ENCODE measurements at places on chromosomes 3 and 15.

DNA sequence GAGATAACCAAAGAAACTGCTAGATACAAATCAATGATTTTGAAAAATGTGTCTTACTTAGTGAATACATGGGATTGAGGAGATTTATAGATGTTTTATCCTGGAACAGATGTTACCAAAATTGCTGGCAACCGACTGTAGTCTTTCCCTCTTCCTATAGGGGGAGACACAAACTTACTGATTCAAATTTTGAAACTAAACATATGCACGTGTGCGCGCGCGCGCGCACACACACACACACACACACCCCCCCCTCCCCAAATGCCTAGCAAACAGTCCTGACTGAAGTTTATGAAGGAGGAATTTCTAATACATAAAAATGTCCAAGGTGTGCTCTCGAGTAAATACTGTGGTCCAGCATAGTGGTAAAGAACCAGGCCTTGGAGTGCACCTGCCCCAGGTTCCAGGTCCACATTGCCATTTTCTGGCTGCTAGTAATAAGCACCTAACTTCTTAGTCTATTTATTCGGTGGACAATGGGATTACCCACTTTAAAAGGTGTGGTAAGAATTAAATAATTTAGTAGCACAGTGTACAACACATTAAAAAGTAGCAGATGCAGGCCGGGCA lies 18.5 kb upstream of the C3orf62 start:
- DNase-seq: peak; percentile 12

GRCh38 chr3:22495241-22495640 lies 707.9 kb upstream of the UBE2E2 start:
- DNase-seq: no peak

GRCh38 chr15:47900751-47901150 lies 183.4 kb downstream of the SEMA6D start:
- DNase-seq: no peak

DNA sequence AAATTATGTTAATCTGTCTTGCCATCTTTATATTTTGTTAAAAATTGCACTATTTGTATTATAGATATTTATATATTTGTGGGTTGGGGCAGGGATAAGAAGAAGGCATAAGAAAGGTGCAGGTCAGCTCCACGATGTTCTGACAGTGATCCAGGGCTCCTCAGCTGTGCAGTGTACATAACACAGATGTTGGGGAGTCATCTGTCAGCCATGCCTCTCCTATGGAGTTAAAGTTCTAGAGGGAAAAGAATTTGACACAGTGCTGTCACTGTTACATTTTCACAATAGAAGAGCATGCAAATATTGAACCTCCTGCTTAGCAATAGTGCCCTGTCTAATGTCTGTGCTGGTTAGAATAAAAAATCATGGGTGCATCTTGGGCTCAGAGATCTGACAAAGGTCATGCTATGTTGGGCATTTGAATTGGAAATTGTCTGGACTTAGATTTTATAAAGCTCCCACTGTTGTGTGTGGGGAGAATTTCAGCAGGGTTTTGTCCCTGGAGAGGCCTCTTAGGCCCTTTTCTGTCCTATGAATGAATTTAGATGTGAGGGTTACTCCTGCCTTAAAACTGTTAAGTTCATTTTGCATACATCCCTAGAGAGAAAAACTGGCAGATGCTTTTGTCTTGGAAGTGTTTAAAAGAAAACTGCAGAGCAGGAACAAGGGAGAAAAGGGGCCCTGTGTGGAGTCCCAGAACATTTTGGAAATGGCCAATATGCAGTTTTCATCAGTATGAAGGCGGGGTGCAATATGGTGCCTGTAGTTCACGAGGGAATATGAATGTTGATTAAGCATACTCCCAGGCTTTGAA lies 20.4 kb downstream of the CDIN1 start:
- DNase-seq: peak; percentile 56

DNA sequence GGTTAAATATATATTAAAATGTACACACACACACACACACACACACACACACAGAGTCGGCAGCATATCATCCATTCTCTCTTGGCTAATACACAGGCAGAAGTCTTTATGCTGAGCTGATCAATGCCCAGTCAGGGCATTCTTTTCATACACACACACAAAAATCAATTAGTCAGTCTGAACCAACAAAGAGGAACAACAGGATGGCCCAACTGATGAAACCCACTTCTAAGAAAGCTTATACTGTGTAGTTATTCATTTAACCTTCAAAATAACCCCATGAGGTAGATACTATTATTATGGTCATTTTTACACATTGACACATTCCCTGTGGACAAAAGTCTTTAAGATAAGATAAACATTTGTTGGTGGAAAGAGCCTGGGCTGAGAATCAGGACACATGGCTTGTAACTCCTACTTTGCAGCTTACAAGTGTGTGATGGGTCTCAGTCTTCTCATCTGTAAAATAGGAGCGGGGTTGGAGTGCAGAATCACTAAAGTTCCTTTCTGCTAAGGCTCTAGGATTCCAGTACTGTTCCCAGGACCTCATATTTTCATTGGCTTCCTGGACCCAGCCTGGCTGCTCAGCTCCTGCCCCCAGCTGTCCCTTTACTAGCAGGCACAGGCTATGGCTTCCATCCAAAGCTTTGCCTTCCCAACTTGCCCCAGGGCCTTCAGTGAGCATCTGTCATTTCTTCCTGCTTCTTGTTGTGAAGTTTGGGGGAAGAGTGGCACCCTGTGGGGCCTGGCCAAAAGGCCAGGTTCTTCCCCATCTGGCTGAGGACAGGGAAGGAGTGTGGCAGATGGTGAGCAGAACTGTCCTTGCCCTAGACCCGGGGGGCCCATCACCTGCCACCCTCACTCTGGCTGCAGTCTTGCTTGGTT lies 27.2 kb upstream of the GLCE start:
- no peak for DNase-seq

DNA sequence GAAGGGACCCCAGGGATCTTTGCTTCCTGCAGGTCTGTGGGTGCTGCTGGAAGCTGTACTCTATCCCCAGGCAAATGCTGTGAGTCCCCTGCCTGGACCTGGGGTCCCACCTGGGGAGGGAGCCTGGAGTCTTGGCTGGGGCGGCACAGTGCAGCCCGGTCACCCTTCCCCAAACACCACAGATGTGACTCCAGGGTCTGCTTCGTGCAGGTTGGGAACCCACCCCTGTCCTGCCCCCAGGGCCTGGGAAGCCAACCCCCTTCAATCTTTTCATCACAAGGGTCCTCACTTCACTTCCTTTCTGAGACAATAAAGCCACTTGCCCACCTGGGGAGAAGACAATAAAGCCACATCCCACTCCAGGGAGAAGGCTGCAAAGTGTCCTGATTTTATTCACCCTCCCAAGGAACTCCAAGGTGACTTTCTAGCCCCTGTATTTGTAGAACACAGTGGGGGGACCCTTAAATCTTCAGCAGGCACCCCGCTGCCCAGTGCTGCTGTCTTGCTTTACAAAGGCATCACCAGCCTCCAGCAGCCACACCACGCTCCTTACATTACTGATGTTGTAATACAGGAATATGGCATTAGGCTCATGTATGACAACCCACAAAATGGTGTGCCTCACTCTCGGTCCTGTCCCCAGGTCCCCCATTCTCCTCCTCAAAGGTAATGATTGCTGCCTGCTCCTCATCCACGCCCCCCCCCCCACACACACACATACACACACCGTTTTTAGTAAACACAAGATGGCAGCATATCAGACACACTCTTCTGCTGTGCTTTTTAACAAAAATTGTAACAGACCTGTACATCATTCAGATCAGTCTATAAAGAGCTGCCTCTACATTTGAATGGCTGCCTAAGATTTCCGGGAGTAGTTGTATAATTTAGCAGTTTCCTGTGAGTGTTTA lies 9.9 kb downstream of the C3orf22 start:
- DNase-seq: no peak

GRCh38 chr3:5011555-5012256 lies 32.5 kb downstream of the BHLHE40 start:
- no peak for DNase-seq

- no peak for DNase-seq
Observed at GRCh38 chr15:27352136-27352535, 381.2 kb downstream of the GABRG3 start.

GRCh38 chr3:25571285-25571684 lies 93.4 kb downstream of the TOP2B start:
- no peak for DNase-seq

DNA sequence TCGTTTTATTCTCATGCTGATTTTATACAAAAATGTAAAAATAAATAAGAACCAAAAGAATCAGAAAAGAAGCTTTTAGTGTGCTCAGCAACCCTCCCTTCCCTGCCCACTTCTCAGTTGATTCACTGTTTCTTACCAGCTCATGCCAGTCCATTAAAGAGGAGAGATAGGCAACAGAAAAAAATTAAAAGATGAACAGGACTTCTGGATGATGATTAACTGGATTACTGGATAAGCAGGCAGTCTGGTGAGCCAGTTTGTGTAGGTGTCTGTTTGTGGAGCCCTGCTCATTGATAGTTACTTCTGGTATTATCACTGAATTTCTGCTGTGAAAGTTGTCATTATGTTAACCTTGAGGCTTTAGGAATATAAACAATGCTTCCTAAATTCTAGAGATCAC lies 15.1 kb upstream of the GPR171 start:
- DNase-seq: no peak
